Activated naive CD4-positive, alpha-beta T cell (primary cell): ENCODE measurements at places on chromosomes 3 and 15.

DNA sequence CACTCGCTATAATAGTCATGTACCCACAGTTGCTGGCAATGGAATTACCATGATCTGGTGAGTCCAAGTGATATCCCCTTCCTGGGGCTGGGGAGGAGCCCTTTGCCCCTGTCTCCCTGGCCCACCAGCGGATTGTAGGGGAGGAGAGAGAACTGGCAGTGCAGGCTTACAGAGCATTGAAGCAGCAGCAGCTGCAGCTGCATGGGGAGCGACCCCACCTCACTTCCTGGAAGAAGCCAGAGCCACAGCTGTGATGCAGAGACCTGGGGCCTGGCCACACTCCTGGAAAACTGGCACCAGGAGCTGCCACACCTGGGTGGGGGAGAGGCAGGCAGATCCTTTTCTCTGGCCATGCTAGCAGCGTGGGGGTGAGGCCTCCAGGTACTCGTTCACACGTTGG, 300.1 kb upstream of the PROK2 start:
- no peak for DNase-seq

- DNase-seq: no peak
These were observed 889 bp upstream of the LRRIQ4 start for GRCh38 chr3:169811631-169812331.

GRCh38 chr15:71808311-71809020, 1.9 kb upstream of the NR2E3 start:
- no peak for DNase-seq

- no peak for DNase-seq
These were observed 89.6 kb downstream of the GMPS start for GRCh38 chr3:155960060-155960459.

GRCh38 chr3:128385080-128385832, 81.4 kb downstream of the DNAJB8 start:
- DNase-seq: no peak

GRCh38 chr3:122902326-122902725, 107.5 kb downstream of the SLC49A4 start:
- no peak for DNase-seq

- DNase-seq: no peak
These were observed 900 bp upstream of the HYAL3 start for GRCh38 chr3:50299929-50300680.

GRCh38 chr3:100629421-100630127, 20.2 kb downstream of the ADGRG7 start:
- no peak for DNase-seq

- no peak for DNase-seq
These were observed 30.6 kb upstream of the CP start for GRCh38 chr3:149252272-149252671.

- no peak for DNase-seq
These were observed 98.2 kb downstream of the OSBPL10 start for GRCh38 chr3:31882895-31883294.

DNA sequence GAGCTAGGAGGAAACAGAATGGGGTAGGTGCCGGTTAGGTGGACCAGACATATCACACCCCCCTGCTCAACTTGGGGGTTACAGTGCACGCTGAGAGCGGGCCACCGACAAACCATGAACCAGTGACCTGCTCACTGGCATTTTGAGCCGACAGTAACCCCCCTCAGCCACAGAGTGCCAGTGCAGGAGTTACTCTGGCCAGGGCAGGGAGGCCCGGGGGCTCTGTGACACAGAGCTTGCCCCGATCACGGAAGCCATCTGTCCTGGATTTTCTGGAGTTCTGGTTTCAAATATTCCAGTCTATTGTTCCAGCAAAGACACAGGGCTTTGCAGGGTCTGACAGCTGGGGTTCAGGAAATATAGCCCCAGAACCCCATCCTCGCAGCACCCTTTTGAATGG, 225.2 kb downstream of the VPS13C start:
- DNase-seq: no peak

DNA sequence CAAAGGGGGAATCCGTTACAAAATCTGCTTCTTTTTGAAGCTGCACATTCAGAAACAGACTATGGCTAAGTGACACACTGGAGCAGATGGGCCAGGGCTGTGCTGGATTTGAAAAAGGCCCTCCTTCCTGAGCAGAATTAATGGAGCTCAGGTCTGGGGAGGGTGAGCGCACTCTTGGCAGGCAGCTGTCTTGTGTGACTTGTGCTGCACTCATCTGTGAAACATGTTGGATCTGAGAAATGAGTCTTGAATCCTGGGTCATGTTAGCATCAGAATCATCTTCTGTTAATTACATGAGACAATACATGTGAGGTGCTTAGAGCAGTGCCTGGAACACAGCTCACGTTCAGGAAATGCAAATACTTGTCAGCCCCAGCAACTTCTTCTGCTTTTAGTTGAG, 219.6 kb downstream of the THSD4 start:
- DNase-seq: no peak

GRCh38 chr15:81038975-81039607, 38.4 kb downstream of the TLNRD1 start:
- no peak for DNase-seq

GRCh38 chr3:175608356-175608755, 749.2 kb downstream of the NAALADL2 start:
- no peak for DNase-seq

- no peak for DNase-seq
These were observed 81.6 kb upstream of the LRRFIP2 start for GRCh38 chr3:37255990-37256308.

GRCh38 chr3:150238048-150238802, 169.9 kb upstream of the TSC22D2 start:
- no peak for DNase-seq

DNA sequence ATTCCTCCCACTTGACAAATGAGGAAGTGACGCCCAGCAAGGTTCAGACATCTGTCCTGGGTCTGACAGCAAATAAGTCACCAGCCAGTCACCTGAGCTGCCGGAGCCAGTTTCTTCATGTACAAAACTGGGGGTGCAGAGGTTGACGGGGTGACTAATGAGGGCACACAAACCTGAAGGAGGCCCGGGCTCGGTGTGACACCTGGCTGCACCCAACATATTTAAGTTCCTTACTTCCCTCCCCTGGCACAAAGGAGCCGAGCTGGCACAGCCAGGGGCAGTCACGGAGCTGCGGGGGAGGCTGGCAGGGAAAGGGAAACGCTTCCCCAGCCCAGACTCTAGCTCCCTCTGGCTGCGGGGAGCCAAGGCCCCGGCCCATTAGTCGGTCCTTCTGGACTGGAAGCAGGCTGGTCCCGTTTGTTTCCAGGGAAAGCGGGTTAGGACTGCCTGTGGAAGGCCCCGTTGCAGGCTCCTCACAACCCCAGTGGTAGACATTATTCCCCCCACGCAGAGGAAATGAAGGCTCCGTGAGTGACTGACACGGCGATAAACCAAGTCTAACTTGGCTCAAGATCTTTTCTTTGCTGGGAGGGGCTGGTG, 2.3 kb downstream of the FBXL22 start:
- DNase-seq: peak; percentile 24

DNA sequence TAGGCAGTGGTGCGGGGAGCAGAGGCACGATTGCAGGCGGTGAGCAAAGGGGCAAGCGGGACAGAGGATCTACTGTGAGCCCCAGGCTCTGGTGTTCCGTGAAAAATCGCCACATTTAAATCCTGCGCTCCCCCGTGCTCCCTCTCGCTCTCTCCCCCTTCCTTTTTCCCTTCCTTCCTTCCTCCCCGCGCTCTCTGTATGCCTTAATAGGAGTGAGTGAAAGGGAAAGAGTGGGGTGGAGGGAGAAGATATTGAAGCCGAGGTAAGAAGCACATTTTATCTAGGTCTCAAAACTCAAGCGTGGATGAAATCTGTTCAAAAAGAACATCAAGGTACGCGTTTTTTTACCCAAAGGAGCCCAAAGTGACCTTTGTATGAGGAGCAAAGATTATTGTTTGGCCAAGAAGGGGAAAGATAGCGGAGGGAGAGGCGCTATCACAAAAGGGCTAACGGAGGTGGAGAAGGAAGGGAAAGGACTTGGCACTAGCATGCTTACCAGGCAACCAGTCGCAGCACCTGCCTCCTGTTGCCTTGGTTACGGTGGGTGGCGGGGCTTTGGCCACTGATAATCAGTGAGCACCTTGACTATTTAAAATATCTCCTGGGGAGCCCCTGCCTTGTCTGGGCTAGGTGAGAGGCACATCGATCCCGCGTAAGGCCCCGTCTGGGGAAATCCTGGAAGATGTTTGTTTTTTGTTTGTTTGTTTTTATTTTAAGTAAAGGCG, 14.9 kb upstream of the AEN start:
- DNase-seq: no peak
